Activated CD8-positive, alpha-beta T cell treated with anti-CD3 and anti-CD28 coated beads, Interleukin-2, amount 10 ng/mL, durations not matched to agents 7 days and 5 days (primary cell): ENCODE measurements at places on chromosomes 11 and 22. TPM values are rescaled to one million over a fixed set of nuclear protein-coding genes. Genes with fewer than 3 reads are reported as not detected.
A peak's percentile ranks its signal among the peaks of the same experiment; 100 is the strongest.

- peak; percentile 82 for DNase-seq
Measured at GRCh38 chr11:44538375-44539054, 26.9 kb upstream of the CD82 start.

GRCh38 chr11:107017433-107018218, 650 bp downstream of the GUCY1A2 start:
- DNase-seq = peak; percentile 22

- DNase-seq = no peak
Measured at GRCh38 chr22:39819429-39819828, 74.1 kb downstream of the ENTHD1 start.

DNA sequence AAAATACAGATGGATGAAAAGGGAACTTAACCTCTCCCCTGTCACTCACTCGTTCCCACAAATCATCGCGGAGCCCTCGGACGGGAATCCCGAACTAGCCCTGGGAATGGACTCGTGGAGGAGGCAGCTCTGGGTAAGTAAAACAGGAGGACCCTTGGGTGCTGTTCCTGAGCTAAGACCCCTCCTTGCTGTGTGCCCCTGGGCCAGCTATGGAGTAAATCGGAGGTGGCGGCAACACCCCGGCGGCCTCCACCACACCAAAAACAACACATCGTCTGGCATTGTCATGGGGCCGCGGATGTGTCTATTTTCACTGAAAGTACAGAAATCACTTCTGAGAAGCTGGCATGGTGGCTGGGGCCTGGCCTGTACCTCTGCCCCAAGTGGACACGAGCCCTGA, 12.1 kb downstream of the CPT1A start:
- DNase-seq = no peak

- peak; percentile 90 for DNase-seq
Measured at GRCh38 chr11:118198370-118198769, 21.9 kb upstream of the SCN2B start.

- peak; percentile 28 for DNase-seq
Measured at GRCh38 chr11:62923601-62924411, 2.6 kb upstream of the CHRM1 start.

- no peak for DNase-seq
Measured at GRCh38 chr11:93993747-93994146, 27.4 kb upstream of the HEPHL1 start.

GRCh38 chr11:107606141-107606540, 15.2 kb downstream of the ELMOD1 start:
- no peak for DNase-seq

GRCh38 chr11:46378811-46379481, 2.5 kb upstream of the MDK start:
- no peak for DNase-seq

DNA sequence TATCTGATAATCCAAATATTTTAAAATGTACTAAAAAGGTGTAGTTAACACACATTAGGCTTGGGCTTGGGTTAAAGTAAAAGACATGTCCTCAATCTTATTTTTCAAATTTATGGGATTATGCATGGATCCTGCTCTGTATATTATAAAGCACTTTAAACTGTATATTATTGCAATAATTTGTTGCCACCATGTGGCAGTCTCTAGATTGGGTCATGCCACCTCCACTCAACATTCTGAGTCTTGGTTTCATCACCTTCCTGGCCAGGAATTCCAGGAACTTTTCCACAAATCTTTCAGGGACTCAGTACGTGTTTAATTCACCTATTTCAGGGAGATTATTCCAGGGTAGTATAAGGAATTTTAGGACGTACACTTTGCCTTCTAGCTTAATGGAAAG, 695.5 kb downstream of the FAM181B start:
- no peak for DNase-seq

GRCh38 chr11:41947392-41947791, 487.9 kb upstream of the LRRC4C start:
- DNase-seq = no peak

- DNase-seq = no peak
Measured at GRCh38 chr11:117603932-117604331, 193.1 kb downstream of the DSCAML1 start.

DNA sequence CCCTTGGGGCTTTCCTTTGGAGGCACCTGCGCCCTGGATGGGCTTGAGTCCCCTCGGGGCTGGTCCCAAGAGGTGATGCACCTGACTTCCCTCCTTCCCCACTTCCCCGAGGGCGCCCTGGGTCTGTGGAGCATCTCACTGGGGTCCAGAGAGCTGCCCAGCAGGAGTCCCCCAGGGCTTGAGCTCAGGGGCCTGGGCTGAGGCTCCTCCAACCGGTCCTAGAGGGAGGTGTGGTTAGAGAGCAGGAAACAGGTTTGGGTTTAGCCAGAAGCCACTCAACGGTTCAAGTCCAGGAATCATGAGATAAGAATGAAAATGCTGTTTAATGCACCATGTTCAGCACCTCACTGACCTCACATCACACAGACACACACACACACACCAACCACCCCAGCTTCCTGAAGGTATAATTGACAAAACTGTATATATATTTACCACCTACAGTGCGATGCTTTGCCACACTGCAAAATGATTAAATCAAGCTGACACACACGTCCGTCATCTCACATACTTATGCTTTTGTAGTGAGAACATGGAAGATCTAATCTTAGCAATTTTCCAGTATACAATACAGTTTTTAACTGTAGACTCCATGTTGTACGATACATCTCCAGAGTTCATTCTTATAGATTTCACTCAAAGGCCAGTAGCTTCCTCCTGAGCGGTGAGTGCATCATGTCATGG, 628 bp upstream of the IGLL1 start:
- DNase-seq = peak; percentile 39

- no peak for DNase-seq
Measured at GRCh38 chr11:60658409-60658808, 41.0 kb upstream of the MS4A8 start.

DNA sequence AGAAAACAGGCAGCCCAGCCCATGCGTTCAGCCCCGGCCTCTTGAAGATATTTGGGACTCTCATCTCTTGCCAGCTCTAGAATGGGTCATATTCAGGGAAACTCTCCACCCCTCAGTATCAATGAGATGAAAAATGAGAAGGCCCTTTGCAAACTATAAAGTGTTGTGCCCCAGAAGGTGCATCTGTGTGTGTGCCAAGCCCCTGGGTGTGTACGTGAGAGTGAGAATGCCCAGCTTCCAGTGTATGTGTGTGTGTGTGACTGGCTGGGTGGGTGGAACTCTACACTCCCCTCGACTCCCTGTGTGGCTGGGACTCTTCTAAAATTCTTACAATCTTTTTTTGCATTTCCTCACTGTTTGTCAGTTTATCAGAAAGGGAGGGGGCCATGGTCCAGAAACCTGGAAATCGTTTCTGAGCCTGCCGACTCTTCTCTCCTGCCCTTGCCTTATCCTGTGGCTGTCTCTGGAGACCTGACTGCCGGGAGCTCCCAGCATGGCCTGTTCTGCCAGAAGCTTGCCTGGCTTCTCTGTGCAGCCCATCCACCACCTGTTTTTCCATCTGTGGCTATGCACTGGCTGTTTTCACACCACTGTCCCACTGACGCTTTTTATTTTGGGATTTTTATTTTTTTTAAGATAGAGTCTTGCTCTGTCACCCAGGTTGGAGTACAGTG, 1.2 kb downstream of the P2RY6 start:
- DNase-seq = no peak

DNA sequence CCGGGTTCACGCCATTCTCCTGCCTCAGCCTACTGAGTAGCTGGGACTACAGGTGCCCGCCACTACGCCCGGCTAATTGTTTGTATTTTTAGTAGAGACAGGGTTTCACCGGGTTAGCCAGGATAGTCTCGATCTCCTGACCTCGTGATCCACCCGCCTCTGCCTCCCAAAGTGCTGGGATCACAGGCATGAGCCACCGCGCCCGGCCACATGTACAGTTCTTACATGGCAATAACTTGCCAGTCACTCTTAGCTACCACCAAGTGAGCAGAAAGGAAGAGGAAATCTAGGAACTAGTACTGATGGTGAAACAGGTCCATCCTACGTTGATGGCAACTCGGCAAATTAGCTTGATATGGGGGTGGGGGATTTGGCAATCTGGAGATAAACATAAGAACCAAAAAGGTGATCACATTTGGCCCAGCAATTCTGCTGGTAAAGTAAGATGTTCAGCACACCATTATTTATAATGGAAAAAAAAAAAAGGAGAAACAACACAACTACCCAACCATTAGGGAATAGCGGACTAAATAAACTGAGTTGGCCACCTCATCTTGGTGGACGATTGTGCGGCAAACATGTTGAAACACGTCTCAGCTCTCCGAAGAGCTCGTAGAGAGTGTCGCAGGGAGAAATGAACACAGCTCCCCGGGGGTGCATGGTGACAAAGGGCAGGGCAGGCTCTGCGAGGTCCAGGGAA, 5.3 kb downstream of the NLRP6 start:
- peak; percentile 45 for DNase-seq

MUC6 gene
- not detected for total RNA-seq

LPXN gene
- 159 TPM for total RNA-seq

TMEM151A gene
- not detected for total RNA-seq

PHOX2A gene
- total RNA-seq = not detected

DRD2 gene
- total RNA-seq = not detected
